ENCODE measurements at places on chromosomes 2 and 18.

GRCh38 chr2:236730393-236730792 is 160.8 kb downstream of the ACKR3 start:
- DNase-seq, result no peak

- no peak for DNase-seq
Measured at GRCh38 chr2:201262718-201263117, 2.4 kb downstream of the CASP8 start.

GRCh38 chr2:25129901-25130520 is 38.4 kb downstream of the POMC start:
- DNase-seq, result no peak

GRCh38 chr2:181910028-181910831 is 18.7 kb downstream of the ITPRID2 start:
- DNase-seq, result no peak

- DNase-seq, result no peak
Measured at GRCh38 chr2:38074058-38074763, 1.7 kb downstream of the CYP1B1 start.

Data from NCI-H226 (cell line).